AG09309 (cell line): ENCODE measurements at places on chromosomes 4 and X.
A peak's percentile ranks its signal among the peaks of the same experiment; 100 is the strongest.

GRCh38 chr4:170083541-170083940, 6.2 kb downstream of the AADAT start:
- DNase-seq = no peak

GRCh38 chr4:44791831-44792230, 65.5 kb upstream of the GNPDA2 start:
- DNase-seq = no peak

GRCh38 chr4:177740563-177740962, 298.3 kb upstream of the AGA start:
- DNase-seq = no peak

GRCh38 chr4:121199742-121200561, 35.8 kb upstream of the TNIP3 start:
- DNase-seq = no peak

DNA sequence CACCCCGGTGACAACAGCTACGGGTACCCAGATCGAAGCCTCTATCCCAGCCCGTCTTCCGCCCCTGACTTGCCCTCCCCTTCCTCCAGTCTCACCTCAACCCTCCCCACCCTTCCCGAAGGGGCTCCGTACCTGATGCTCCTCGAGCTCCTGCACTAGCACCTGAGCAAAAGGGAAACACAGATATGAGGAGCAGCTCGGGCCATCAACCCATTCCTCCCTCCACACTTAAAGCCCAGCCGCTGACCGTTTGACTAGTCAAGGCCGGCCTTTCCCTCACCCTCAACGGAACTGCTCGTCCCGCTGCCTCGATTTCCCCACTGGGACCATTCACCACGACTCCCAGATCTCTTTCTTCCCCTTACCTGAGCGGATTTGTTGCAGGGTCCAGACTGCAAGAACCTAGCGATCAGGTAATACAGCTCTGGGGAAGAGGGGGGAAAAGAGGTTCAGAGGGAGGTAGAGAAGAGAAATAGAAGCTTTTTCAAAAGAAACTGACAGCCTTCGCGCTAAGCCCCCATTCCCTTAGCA, 731 bp downstream of the BRWD3 start:
- no peak for DNase-seq

DNA sequence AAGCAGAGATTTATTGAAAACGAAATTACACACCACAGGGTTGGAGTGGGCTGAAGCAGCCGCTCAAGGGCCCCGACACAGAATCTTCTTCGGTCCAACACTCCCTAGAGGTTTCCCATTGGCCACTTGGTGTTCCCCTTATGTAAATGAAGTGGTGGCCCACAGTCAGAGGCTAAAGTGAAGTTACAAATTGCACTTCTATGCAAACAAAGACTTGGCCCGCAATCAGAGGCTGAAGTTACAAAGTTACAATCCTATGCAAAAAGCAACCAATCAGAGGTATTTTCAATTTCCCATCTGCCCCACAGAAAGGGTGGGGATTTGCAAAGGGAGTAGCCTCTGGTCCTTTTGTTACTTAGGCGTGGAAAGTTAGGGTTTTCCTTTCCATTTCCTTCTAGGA, 35.7 kb upstream of the SLC25A43 start:
- DNase-seq = no peak

GRCh38 chr4:121217351-121217750, 53.2 kb upstream of the TNIP3 start:
- peak; percentile 32 for DNase-seq

GRCh38 chr4:182843808-182844325, 73.3 kb downstream of the DCTD start:
- no peak for DNase-seq

DNA sequence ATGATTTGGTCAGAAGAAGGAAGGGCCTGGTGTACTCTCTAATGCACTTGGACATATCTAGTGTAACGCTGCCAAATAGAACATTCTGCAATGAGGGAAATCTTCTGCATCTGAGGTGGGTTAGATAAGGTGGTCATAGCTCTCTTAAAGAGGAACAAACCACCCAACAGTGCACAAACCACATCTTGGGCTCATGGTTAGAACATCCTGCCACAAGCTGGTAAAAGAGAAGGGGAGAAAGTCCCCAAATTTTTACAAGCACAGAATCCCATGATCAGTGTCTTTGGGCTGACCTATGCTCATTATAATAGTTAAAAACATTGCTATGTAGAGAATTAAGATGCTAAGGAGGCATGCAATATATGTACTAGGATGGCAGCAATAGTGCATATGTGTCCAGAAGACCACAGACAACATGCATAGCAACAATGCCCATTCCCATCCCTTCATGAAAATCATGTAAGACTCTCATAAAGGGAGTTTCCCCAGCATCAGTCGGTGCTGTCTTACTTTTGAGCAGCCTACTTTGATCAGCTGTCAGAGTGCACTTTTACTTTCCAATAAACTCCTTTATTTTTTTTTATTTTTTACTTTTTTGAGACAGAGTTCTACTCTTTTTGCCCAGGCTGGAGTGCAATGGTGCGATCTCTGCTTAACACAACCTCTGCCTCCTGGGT, 99.7 kb upstream of the SLC7A11 start:
- no peak for DNase-seq

GRCh38 chr4:71009890-71010588, 16.6 kb downstream of the DCK start:
- DNase-seq = no peak

DNA sequence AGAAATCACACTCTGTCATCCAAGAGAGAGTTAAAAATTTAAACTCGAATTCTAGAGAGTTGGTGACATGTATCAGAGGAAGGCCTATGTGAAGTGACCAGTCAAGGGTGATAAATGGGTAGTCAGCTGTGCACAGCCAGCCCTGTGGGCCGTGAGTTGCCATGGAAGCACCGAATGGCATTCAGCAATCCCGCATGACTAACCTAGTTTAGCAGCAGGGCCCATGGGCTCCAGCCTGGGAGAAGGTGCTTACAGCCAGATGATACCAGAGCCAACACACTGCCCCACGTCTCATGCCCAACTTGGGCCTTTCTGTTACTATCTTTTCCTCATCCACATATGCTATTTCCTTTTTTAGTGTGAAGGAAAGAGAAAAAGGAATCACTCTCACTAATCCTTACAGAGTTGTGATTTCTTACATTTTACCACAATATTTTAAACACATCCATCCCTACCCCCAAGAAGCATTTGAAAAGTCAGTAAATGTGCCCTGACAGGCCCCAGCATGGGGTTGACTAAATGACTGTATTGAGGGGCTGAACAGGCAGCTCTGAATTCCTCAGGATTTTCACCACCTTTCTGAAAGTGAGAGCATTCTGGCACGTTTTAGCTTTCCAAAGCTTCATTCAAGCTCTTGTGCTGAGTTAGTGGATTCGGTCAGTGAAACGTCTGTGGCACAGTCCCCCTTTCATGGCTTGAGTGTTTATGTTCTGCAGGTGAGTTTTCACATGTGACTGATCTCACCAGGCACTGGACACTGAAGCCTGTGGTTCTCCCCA, 104.2 kb downstream of the AFF1 start:
- peak; percentile 61 for DNase-seq

DNA sequence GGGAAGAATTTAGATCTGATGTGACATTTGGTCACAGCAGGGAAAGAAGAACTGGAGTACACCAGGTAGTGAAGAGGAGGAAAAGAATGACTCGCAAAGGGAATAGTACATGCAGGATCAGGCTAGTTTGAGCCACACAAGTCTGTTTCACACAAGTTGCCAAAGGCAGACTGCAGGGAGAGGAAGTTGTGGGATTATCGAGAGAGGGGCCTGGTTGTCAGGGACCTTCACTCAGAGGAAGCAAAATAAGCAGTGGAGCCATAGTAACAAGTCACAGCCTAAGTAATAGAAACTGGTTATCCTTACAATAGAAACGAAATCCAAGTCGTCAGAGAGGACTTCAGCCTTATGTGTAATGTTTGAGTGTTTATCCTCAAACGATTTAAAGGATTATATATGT, 316.7 kb upstream of the HTR2C start:
- DNase-seq = no peak

- no peak for DNase-seq
Observed at GRCh38 chr4:23149815-23150214, 457.1 kb downstream of the GBA3 start.

- DNase-seq = no peak
Observed at GRCh38 chr4:152195888-152196287, 340.0 kb downstream of the FBXW7 start.

- DNase-seq = no peak
Observed at GRCh38 chr4:13285336-13285735, 198.8 kb downstream of the RAB28 start.

- DNase-seq = no peak
Observed at GRCh38 chr4:31356839-31357238, 636.7 kb downstream of the PCDH7 start.

- no peak for DNase-seq
Observed at GRCh38 chrX:150219374-150220185, 143.5 kb upstream of the MAMLD1 start.

GRCh38 chr4:169167957-169168858, 102.5 kb downstream of the SH3RF1 start:
- no peak for DNase-seq

GRCh38 chr4:99968330-99968729, 18.3 kb upstream of the H2AZ1 start:
- peak; percentile 23 for DNase-seq

GRCh38 chr4:124936427-124936826, 223.9 kb upstream of the ANKRD50 start:
- DNase-seq = no peak

DNA sequence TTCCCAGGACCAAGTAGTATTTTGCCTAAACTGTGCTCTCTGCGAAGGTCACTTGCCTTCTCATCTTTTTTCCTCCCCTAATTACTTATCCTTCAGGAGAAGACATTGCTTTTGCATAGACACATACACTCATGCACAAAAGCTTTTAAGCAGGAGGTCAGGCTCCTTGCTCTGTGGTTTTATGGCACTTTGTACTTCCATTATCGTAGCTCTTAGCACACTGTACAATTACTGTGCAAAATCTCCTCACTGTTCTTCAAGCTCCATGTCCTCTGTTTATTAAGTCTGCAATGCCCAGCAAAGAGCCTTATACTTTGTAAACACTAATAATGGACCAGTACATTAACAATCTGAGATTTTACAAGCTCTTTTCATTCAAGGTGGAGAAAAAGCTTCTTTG, 188.4 kb upstream of the GNPDA2 start:
- no peak for DNase-seq

DNA sequence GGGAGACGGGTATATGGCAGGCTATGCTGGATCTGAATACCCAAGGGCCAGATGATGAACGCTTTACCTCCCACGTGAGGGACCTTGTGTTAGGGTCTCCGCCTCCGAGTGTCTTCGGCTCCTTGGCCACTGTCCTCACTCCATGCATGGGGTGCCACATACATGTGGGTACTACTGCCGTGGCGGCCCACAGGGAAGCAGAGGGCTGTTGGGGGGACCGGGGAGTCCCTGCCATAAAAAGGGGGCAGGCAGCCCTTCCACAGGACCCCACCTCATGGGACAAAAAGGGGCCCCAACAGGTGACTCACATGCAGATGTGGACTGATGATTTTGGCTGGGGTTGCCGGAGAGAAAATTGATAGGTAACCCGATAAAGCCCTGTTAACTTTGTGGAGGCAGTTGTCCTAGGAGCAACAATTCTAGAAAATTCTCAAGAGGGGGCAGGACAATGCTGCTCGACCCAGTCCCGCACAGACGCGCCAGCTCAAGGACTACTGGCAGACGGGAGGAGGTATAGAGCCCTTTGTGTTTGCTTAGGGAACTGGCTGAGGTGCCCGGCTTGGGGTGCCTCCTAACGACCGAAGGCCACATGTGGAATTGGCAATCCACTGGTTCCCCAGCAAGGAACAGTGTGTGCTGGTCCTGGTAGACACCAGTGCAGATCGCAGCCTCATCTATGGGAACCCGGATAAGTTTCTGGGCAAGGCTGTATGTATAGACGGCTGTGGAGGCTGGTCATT, 695.7 kb upstream of the AGA start:
- no peak for DNase-seq

DNA sequence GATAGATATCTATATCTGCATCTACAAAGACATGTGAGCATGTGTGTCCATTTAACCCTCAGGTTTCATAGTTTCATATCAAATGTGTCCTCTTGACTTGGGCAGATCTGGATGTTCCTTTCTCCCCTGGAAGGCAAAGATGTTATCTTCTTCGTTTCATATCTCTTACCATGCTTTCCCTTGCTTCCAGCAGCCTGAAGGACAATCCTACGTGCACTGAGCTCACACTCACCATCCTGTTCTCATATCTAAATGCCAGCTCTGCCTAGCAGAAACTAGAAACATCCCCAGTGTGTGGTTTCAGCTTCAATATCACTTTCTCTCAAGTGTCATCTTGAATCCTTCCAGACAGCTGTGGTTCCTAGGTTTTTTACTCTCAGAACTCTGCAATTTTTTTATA, 66.2 kb downstream of the ZAR1 start:
- DNase-seq = no peak

DNA sequence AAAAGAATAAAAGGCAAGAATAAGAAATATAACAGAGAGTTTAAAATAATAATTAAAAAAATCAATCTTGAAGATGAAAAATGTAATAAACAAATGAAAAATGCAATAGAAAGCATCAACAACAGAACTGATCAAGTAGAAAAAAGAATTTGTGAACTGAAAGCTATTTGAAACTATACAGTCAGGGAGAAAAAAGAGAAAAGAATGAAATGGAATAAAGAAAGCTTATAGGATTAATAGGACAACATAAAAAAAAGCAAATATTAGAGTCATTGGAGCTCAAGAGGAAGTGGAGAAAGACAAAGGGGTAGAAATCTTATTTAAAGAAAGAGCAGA, 126.8 kb upstream of the RPL34 start:
- no peak for DNase-seq

DNA sequence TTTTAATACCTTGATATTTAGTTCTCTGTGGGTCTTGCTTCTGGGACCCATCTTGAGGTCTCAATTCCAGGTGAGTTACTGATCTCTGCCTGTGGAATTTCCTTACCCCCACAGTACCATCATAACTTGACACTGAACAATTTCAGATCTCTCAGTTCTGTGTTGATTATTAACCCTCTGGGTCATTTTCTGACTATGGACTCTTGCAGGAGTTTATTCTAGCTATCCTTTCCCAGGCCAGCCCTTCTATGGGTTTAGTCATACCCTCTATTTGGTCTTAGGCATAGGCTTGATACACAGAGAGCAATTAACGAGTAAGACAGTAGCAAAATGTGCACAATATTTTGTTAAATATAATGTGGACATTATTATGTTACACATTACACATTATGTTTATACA, 3.7 kb upstream of the SPARCL1 start:
- DNase-seq = no peak
